Right forelimb (tissue), 1 donor: ENCODE measurements at places on chromosomes 16 and 17.

DNA sequence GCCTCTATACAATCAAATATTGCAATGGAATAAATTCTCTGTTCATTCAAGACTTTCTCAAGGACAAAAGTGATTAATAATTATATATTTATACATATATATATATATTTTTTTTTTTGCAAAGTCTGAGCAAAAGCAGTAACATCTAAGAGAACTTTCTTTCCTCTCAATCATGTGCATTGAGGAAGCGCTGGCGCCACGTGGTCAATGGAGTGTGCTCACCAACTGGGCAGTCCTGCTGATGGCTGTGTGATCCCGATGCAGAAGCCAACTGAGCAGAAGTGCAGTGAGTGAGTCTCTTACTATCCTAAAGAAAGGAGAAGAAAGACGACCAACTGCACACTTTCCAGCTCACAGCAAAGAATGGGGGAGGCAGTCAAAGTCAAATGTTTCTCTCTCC lies 37.2 kb upstream of the ULK2 start:
- DNase-seq, result no peak

GRCh38 chr17:76585649-76586593 lies at the start of gene ST6GALNAC2:
Gene ST6GALNAC2 (minus strand): TSS chr17:76585860. CDS start chr17:76585808, 52 bp downstream.
- DNase-seq, result peak; percentile 60

GRCh38 chr17:41986634-41987033 lies 20.0 kb downstream of the CNP start:
- no peak for DNase-seq

DNA sequence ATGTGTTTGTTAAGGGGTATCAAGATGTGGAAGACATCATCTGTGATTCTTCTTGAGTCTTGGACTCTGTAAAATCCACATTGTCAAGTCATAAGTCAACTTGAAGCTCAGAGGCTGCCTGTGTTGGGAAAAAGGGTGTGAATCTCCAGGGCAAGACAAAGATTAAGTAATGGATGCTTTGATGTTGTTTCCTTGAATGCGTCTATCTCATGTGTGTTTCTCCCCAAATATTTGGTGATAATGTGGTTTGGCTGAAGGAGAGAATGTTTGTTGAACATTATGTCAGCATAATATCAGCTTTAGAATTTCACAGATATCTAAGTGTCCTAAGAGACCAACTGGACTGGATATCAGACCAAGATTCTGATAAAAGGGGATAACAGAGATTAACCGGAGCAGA lies 24.1 kb upstream of the KCNJ16 start:
- DNase-seq, result no peak

GRCh38 chr16:81601008-81601428 lies 156.4 kb downstream of the CMIP start:
- DNase-seq, result peak; percentile 63

GRCh38 chr16:51881731-51882130 lies 665.2 kb downstream of the TOX3 start:
- DNase-seq, result no peak

DNA sequence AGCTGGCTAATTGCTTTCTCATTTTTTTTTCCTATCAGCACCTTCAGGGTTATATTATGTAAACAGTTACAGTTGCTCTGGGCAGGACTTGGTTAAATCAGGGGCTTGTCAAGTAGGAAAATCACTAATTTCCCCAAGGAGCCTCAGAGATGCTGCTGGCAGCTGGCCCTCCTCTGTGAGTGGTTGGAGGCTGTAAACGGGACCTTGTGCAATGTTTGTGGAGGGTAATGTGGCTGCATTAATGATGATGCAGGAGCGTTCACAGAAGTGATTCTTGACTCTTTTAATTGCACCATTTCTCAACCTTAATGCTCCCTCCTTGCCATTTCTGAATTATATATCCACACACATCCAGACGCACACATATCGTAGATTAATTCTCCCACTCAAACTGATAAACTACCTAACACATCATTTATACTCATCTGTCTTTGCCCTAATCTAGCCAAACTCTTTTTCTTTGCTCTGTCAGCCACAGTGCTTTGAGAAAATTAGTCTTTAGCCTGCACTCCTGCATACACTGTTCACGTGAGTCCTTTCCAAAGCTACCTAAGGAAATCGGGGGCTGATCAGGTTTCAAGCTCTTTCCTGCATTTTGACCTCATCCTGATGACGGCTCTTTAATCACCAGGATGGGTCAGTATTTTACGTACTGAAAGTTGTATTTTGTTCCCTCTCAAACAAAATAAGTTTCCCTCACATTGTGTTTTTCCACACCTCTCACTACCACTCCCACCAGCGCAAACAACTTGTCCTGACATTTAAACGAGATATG lies 154.4 kb upstream of the PIRT start:
- DNase-seq, result no peak

DNA sequence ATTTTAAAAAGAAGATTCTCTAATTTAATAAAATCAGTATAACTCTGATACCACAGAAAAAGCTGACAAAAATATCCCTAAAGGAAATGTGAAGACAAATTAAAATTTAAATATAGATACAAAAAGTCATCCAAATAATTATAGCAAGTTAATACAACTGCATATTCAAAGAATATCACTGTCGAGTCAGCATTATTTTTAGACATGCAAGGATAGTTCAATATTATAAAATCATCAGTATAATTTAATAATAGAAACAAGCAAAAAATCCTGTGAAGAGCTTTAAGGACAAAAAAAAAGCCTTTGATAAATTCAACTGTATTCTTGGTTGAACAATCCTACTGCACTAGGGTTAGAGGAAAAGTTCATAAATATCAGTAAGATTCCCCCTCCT lies 21.0 kb upstream of the CDYL2 start:
- no peak for DNase-seq

GRCh38 chr17:7038025-7038862 lies 2.4 kb downstream of the SLC16A13 start:
- DNase-seq, result no peak
